ENCODE measurements at places on chromosomes 3 and 15. TPM values are rescaled to one million over a fixed set of nuclear protein-coding genes. Genes with fewer than 3 reads are reported as not detected.

Gene PLCB2
- 14.0 TPM for total RNA-seq

Gene CPN2
- total RNA-seq: not detected

Gene LEO1
- total RNA-seq: 21.9 TPM

Gene RHO
- total RNA-seq: not detected

Gene TRANK1
- 17.7 TPM for total RNA-seq

Gene FSIP1
- total RNA-seq: 0.98 TPM

Gene SEC62
- 38.1 TPM for total RNA-seq

- DNase-seq: no peak
Observed at GRCh38 chr3:71580636-71581456, 2.7 kb downstream of the FOXP1 start.

DNA sequence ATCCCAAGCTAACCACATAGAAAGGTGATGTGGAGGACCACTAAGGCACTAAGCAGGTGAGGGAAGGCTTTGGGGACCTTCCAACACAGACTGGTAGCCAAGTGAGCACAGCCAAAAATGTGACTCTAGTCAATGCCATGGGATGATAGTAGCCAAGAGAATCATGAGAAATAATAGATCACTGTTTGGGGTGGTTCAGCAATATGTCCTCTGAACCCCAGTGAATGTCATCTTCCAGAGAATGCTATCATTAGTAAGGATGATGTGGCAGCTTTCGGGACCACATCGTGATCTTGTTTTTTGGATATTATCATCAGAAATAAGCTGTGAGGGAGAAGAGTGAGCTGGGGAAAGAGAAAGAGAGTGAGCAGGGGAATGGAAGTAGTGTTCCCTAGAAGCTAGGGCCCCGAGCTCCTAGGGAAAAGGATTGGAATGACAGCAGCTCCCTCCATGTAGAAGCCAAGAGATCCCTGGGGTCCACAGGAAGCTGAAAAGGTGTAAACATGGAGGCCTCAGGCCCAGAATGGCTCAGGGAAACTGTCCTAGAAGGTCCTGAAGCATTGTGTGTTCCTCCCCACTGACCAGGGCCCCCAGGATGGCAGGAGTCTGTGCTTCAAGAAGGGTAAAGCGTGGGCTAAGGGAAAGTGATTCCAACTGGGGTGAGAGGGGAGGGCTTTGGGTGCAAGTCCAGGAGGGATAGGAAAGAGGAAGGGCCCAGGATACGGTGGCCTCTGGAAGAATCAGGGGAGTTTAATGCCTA is 56.6 kb upstream of the KLF13 start:
- peak; percentile 49 for DNase-seq

DNA sequence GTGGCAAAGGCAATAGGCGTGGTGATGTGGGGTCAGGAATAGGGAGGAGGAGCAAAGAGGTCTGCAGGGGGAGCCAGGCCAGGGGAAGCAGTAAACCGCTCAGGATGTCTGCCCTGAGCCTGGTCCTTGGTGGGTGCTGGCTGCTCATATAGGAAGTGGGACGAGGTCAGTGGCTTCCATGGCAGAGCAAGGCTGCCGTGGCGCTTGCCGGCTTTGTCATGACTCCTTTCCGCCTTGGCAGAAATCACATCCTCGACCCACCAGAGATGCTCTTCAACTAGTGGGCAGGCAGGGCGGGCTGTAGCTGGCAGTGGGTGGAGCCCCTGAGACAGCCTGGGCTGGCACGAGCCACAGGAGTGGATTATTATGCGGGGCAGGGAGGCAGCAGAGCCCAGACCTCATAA is 13.1 kb upstream of the SKOR1 start:
- DNase-seq: no peak

- no peak for DNase-seq
Observed at GRCh38 chr3:71451060-71451459, 132.5 kb downstream of the FOXP1 start.

GRCh38 chr3:134059671-134060560 is 30.2 kb upstream of the SLCO2A1 start:
- DNase-seq: peak; percentile 72

GRCh38 chr3:46399098-46399497 is 7.8 kb downstream of the CCR5AS start:
- no peak for DNase-seq

DNA sequence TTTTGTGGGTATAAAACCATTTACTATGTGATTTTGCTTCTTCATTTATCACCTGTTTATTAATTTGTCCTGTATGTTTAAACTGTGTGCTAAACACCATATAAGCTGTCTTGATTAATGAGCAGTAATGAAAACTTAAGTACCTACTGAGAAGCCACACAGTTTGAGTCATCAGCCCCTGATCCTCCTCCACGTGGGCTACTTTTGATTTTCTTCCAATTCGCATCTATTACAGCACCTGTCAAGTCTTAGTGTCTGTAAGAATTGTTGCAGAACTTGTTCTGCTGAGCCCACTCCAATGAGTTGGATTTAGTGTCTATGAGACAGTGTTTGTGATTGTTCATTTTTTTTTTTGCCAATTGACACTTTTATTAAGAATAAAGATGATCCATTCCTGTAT is 16.8 kb downstream of the EPHA6 start:
- DNase-seq: no peak

DNA sequence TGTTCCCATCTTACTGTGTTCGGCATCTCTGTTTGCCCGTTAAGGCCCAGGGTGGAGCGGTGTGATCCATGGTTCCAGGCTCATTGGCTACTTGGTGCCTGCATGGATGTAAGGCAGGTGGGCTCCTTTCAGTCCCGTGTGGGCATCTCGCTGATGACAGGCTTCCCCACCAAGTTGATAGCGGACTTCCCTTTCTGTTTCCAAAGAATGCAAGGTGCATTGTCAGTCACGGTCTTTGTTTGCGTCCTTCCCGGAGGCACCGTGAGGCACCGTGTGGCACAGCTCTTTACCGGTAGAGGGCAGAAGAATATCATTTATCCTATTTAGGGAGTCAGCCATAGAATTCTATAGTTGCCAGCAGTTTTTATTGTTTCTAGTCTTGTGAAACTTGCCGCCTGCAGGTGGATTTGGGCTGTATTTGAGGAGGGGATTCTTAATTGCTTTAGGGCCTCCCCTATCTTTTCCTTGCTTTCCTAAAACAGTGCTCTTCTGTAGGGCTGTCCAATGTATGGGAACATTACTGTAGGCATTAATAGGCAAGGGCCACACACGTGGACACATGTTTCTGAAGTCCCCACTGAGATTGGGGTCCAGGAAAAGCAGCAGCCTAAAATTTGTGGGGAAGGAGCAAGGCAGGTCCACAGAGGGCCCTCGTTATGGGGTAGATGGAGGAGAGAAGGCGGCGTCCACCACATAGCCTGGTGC is 244.1 kb downstream of the SLCO3A1 start:
- DNase-seq: no peak

- DNase-seq: no peak
Observed at GRCh38 chr15:61421938-61422337, 192.8 kb upstream of the RORA start.

- no peak for DNase-seq
Observed at GRCh38 chr3:33372218-33373081, 67.8 kb downstream of the UBP1 start.

DNA sequence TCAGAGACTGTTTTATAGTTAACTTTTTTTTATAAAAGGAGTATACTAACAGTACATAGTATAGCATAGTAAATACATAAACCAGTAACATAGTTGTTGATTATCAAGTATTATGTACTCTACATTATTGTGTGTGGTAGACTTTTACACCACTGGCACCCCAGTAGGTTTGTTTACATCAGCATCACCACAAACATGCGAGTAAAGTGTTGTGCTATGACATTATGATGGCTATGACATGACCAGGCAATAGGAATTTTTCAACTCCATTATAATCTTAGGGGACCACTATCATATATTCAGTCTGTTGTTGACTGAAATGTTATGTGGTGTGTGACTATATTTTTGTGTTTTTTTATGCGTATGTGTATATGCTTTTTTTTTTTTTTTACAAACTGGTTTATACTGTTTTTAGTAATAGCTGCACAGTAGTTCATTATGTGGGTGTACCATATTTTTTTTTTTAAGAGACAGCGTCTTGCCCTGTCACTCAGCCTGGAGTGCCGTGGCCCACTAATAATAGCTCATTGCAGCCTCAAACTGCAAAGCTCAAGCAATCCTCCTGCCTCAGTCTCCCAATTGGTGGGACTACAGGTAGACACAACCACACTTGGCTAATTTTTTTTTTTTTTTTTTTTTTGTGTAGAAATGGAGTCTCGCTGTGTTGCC is 1.9 kb downstream of the CAPN7 start:
- DNase-seq: no peak
